ENCODE measurements at places on chromosomes 5 and 9.

DNA sequence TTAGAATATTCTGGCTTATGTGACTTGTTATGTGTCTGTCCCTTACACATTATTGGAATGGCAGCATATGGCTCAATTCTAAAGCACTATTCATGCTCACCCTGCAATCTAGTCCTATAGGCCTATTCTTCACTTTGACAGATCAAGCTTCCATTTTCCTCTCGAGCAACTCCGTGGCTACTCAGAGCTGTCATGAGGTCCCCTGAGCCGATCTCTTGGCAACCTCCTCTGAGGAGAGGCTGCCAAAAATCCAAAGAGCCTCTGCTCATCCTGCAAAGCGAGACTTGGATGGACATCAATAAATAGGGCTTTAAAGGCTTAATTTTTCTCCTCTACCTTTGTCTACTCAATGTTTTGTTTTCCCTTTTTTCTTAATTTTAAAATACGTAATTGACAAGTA lies 163.8 kb downstream of the GABRB2 start:
- DNase-seq: no peak

DNA sequence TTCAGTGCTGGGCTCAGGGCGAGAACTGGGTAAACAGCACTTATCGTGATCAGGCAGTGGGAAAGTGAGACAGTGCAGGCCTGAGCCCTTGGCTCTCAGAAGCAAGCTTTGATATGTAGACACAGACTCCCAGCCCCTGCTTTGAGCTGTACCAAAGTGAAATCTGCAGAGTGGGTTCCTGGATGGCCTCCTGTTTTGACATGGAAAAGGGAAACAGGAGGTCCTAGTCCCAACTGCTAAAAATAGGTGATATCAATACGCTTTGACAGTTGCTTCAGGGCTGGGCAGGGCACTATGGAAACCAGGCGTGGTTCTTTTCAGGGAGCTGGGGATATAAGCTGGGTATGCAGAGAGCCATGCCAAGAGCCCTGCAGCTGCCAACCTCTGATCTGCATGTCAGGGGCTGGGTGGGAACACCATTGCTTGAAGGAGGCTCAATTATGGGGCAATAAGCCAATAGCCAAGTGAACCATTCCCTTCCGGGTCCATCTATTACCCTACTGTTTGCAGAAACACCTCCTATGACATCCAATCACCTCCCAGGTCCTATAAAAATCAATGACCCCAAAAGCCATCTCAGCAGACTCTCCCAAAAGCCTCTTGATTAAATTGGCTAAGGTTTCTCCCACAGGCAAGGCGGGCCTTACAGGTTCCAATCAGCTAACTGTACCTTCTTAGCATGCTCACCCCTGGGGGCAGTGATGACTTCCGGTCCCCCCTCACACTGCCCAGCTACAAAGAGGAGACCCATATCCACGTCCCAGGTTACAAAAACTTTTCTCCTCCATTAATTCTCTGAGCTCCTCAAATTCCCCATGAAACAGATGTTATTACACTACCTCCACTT lies 45.8 kb downstream of the EPB41L4B start:
- no peak for DNase-seq

DNA sequence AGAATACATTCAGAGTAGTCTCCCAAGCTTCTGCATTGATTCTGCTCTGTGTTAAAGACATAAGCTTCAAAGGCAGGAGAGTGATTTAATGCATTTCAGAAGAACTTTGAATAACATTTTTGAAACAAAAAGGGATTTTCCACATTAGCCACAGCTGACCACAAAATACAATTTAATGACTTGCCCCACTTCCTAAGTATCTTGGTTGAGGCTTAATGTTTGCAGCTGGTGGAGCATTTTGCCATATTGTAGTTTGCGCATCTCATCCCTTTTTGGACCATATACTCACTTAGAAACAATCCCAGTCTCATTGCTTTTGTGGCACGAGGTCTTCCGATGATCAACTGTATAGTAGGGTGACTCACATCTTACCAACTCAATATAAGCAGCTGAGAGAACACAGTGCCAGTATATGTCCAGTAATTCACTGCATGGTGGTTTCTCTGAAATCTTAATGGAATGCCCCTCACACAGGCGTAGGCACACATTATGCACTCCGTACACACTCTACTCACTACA lies 455.8 kb upstream of the PTGER4 start:
- no peak for DNase-seq

DNA sequence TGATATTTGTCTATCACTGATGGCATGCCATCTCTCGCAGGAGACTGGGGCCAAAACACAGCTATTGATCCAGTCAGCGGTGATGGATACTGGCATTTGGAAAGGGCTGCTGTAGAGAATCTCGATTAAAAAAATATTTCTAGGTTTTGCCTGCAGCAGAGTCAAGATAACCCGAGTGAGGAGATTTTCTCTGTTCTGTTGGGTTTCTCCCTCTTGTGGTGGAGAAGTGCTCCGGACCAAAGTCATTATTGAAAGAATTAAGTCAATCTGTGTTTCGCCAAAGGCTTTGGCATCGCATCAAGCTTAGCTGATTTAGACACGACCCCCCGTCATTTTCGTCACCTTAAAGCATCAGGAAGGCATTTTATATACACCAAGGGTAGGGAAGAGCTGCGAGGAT lies 97.1 kb upstream of the IRX2 start:
- DNase-seq: no peak

GRCh38 chr9:106758911-106759310 lies 104.1 kb upstream of the ZNF462 start:
- no peak for DNase-seq

DNA sequence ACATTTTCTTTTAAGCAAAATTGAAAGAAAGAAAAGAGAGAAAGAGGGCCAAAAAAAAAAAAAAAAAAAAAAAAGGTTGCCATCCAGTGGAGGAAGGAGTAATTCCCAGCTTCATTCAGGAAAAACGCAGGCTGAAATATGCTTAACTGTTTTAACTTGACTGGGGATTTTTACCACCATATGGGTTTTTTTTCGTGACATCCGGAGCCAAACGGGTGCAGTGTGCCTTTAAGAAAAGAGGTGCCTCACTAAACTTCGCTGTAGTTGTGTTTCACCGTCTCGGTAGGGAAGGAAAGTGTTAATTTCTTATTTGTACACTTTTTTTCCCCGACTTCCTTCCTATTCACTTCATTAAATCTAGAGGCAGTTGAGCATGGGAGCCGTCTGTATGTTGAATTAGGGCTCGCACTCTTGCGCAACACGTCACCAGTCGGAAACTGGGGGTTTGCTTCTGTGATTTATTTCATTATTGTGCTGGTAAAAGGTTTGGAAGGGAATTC lies 143.0 kb downstream of the SMARCA2 start:
- DNase-seq: peak; percentile 1

GRCh38 chr9:96460882-96461281 lies 10.9 kb downstream of the HABP4 start:
- DNase-seq: no peak

GRCh38 chr5:36880761-36881160 lies 4.2 kb downstream of the NIPBL start:
- no peak for DNase-seq

DNA sequence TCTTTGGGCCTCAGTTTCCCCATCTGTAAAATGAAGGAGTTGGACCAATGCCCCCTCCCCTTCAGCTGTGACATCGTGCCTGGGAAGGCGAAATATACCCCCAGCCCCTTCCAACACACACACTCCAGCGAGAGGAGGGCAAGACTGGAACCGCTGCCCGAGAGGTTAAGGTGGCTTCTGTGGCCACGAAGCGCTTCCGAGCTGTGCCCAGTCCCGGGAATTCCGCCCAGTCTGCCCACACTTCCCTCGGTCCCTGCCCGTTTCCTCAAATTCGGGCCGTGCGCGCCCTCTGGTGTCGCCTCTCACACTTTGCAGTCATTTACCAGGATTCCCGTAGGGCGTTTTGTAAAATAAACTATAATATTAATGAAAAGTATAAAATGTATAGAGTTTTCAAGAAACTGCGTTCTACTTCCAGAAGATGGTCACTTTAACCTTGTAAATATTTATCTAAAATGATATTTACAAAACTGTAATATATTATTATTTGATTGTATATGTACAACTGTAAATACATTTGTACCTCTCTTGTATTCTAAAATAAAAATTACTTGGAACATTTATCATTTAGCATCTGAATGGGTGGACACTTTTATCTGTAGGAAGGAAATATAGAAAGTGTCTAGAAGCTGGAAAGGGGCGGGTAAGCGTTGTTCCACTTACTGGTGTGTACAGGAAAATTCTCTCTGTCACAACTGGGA lies 11.0 kb upstream of the EXOSC2 start:
- DNase-seq: peak; percentile 18

DNA sequence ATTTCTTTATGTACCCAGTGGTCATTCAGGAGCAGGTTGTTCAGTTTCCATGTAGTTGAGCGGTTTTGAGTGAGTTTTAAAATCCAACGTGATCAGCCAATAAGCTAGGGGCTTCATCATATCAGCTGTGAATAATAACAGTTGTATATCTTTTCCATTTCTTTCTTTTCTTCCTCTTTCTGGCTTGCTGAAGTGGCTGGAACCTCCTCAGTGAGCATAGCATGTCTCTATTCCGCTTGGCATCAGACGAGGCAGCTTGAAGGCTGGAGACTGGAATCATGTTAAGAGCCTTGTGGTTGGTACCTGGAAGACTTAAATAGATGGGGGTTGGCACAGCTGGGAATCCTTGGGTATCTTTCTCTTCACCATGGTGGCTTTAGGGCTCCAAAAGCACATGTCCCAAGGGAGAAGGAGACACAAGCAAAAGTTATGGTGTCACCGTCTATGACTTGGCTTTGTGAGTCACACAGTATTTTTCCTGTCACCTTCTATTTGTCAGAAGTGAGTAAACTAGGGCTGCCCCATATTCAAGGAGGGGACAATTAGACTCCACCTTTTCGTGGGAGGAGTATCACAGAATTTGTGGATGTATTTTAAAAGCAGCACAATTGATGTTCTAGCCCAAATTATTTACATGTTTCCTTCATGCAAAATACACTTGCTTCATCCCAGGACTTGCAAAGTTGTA lies 38.0 kb upstream of the RETREG1 start:
- no peak for DNase-seq

DNA sequence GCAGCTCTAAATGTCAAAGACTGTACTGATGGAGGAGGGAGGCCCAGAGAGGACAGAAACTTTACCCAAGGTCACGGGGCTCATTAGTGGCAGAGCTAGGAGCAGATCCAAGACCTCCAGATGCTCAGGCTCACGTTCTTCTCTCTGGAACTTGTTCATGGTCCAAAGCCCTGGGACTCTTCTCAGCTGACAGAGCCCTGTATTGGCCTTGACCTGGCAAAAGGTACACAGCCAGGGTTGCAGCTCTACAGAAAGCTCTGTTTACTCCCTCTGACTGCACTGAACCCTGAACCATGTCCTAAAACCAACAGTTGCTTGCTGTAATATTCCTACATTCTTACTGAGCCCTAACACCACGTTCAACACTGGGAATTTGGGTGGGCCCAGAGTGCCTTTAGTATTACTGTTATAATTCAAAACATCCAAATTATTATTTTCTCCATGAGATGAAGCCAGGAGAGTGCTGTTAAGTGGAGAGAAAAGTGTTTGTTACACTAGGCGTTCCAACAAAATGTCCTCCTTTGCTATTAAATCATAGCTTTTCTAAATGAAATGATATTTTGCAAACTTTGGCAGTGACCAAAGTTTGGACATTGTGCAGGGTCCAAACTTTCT lies 602.4 kb upstream of the CLINT1 start:
- no peak for DNase-seq

- no peak for DNase-seq
Observed at GRCh38 chr5:73365301-73365853, 83.2 kb downstream of the FOXD1 start.

GRCh38 chr5:179191506-179192184 lies 131.5 kb downstream of the ZNF354C start:
- DNase-seq: no peak

- no peak for DNase-seq
Observed at GRCh38 chr9:74800226-74800625, 87.5 kb downstream of the TRPM6 start.

DNA sequence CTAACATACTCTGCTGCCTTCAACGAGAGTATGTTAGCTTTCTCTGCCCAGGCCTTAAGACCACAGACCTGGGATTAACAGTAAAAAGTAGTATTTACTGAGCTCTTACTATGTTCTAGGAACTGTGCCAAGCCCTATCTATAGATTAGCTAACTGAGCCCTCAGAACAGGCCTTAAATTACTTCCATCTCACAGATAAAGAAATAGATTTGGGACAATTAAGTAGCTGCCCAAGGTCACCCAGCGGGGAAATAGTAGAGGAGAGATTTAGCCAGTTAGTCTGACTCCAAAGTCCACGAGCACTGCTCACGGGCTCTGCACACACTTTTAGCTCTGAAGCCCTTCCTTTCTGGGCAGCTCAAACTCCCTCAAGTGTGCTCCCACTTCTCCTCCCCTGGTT lies 64.5 kb upstream of the EQTN start:
- DNase-seq: no peak

DNA sequence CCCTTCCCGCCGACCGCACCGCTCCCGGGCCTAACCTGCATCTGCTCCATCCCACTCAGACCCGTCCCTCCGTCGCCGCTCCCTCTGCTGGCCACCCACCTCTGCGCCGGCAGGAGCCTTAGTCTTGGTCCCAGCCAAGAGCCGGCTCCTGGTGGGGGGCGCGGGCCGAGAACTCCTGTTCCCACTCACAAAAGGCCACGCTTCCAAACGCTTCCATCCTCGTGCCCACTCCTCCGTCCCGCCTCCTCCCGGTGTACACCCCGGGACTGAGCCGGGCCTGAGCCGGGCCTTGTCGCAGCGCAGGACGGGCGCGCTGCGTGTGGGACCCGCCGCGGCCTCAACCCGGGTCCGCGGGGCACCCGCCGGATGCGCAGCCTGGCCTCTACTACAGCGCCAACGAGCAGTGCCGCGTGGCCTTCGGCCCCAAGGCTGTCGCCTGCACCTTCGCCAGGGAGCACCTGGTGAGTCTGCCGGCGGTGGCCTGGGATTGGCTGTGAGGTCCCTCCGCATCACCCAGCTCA lies 7.5 kb downstream of the ADAMTS13 start:
- DNase-seq: no peak

DNA sequence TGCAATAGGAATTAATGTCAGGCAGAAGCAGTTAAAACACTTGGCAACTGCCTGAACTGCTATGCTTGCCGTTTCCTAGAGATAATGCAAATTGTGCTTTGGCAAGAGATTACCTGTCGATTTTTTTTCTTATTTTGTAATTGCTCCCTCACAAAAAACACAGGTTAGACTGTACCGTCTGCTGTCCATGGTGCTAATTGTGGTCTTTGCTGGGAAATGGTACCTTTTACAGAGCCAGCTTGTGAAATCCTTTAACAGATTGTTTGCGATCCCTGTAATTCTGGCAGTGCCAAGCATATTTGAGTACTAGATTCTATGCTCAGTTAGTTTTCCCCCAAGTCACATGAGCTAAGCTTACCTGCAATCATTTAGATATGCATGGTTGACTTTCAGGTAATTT lies 2125.8 kb upstream of the WWC1 start:
- DNase-seq: no peak

DNA sequence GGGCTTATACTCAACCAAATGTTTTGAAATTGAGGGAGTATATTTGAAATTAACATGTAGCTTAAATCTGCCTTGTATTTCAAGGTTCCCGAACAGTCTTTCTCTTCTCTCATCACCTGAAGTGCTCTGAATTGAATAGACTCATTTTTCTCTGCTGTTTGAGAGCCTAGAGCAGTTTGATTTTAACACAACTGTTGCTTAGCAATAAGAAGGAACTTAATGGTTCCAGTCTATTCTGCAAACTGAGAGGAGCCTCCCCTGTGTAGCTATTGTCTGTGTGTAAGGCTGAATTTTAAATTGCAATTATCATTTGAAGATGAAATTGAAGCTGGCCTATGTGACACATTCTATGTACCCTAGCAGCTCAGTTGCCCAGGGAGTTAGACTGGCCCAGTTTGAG lies 87.1 kb upstream of the CKMT2 start:
- no peak for DNase-seq
